Cardiac atrium fibroblast (primary cell): ENCODE measurements at places on chromosomes 2 and 18. TPM values are rescaled to one million over a fixed set of nuclear protein-coding genes. Genes with fewer than 3 reads are reported as not detected.

Gene RESP18
- total RNA-seq = not detected in 2 replicates

Gene REG3G
- total RNA-seq = not detected in 2 replicates

Gene HAAO
- total RNA-seq = not detected in 2 replicates

Gene B3GNT7
- total RNA-seq = not detected in 2 replicates

Gene SLC4A3
- 6.2 and 6.3 TPM in 2 replicates for total RNA-seq

Gene KIAA2012
- total RNA-seq = not detected in 2 replicates

Gene SP3
- 44.1 and 60.1 TPM in 2 replicates for total RNA-seq

Gene PLEKHH2
- 0.90 and 1.8 TPM in 2 replicates for total RNA-seq

Gene GALNT13
- under 0.01 TPM in 2 replicates for total RNA-seq

Gene EHD3
- 15.0 and 15.9 TPM in 2 replicates for total RNA-seq

Gene PSD4
- 0.16 and 0.18 TPM in 2 replicates for total RNA-seq

Gene PREB
- 65.2 and 72.1 TPM in 2 replicates for total RNA-seq

Gene PSMA8
- not detected in 2 replicates for total RNA-seq

Gene CSRNP3
- total RNA-seq = 0.54 and 1.5 TPM in 2 replicates

Gene RUFY4
- total RNA-seq = not detected in 2 replicates

Gene CLIP4
- total RNA-seq = 28.8 and 34.3 TPM in 2 replicates

Gene PASK
- total RNA-seq = 0.54 and 1.9 TPM in 2 replicates

Gene PCARE
- total RNA-seq = not detected in 2 replicates

Gene DLGAP1
- 0.18 and 0.65 TPM in 2 replicates for total RNA-seq

Gene SOX11
- not detected in 2 replicates for total RNA-seq

Gene ZSWIM2
- total RNA-seq = not detected in 2 replicates

Gene CCDC93
- total RNA-seq = 9.4 and 15.3 TPM in 2 replicates

Gene PLCL1
- total RNA-seq = 9.2 and 21.2 TPM in 2 replicates

Gene CFC1
- not detected in 2 replicates for total RNA-seq

Gene RAX
- total RNA-seq = not detected in 2 replicates

Gene FMNL2
- total RNA-seq = 12.5 and 14.8 TPM in 2 replicates

Gene XIRP2
- under 0.01 and 0.18 TPM in 2 replicates for total RNA-seq

Gene CRYGD
- not detected in 2 replicates for total RNA-seq

Gene PDE11A
- not detected in 2 replicates for total RNA-seq

Gene FRZB
- total RNA-seq = 0.49 TPM in 1 of 2 replicates, not detected in the other

Gene CCDC138
- total RNA-seq = 3.7 and 7.4 TPM in 2 replicates

Gene UNC80
- total RNA-seq = not detected in 2 replicates

Gene SPATA3
- not detected in 2 replicates for total RNA-seq

Gene SLC9A4
- total RNA-seq = not detected in 2 replicates

Gene PLEK
- total RNA-seq = not detected in 2 replicates

Gene HOXD13
- total RNA-seq = not detected in 2 replicates

Gene C2orf66
- not detected in 2 replicates for total RNA-seq

Gene UPP2
- total RNA-seq = not detected in 2 replicates

Gene GCKR
- total RNA-seq = 0.32 TPM in 1 of 2 replicates, not detected in the other

Gene HSPD1
- total RNA-seq = 132 and 142 TPM in 2 replicates

Gene DSG4
- total RNA-seq = not detected in 2 replicates

Gene ARHGEF4
- total RNA-seq = 2.1 and 4.9 TPM in 2 replicates

Gene CCDC148
- 0.16 and 1.6 TPM in 2 replicates for total RNA-seq

Gene OR6B2
- total RNA-seq = not detected in 2 replicates

Gene EFR3B
- 0.18 and 0.97 TPM in 2 replicates for total RNA-seq

Gene GPR155
- total RNA-seq = 2.5 and 6.0 TPM in 2 replicates

Gene SLC5A7
- not detected in 2 replicates for total RNA-seq

Gene FKBP7
- total RNA-seq = 29.5 and 37.4 TPM in 2 replicates

Gene NRP2
- 12.6 and 19.0 TPM in 2 replicates for total RNA-seq

Gene SERPINB5
- total RNA-seq = not detected in 2 replicates

Gene IL1F10
- not detected in 2 replicates for total RNA-seq

Gene TRAPPC12
- total RNA-seq = 45.1 and 77.3 TPM in 2 replicates
